Neural progenitor cell (in vitro differentiated cells): ENCODE measurements at places on chromosomes 7 and 10. TPM values are rescaled to one million over a fixed set of nuclear protein-coding genes. Genes with fewer than 3 reads are reported as not detected.

DNA sequence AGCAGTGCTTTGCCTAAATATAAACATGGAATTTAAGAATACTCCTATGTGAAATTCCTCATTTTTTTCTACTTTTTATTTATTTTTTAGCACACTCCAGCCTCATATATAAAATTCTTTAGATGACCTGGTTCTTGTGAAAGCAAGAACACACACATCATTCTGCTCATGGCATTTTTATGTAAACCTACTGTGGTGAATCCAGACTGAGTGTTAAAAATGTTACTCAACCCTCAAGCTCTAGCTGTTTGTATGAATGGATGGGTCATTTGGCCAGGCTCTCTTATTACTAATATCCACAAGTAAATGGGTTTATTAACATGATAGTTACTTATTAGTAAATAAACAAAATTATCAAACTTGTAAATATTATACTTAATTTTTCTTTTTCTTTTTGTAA, 551.7 kb upstream of the LRRN3 start:
- H3K27me3 ChIP-seq: no peaks in the 10 kb centered on the region
- H3K27ac ChIP-seq: no peak overlapping the region
- no peaks in the 10 kb centered on the region for H3K4me1 ChIP-seq
- no peak overlapping the region for H3K4me3 ChIP-seq

The FAM221A gene
- total RNA-seq: 26.2 and 27.2 TPM in 2 replicates

GRCh38 chr7:27073076-27073475, 22.7 kb downstream of the HOXA1 start:
- no peak for DNase-seq
- H3K36me3 ChIP-seq: no peaks in the 10 kb centered on the region
- H3K4me1 ChIP-seq: no peaks in the 10 kb centered on the region
- H3K4me3 ChIP-seq: no peak overlapping the region

GRCh38 chr7:142873281-142873784, 12.2 kb downstream of the TRPV6 start:
- peak; percentile 26 for DNase-seq
- no peak overlapping the region for H3K4me3 ChIP-seq
- H3K27me3 ChIP-seq: no peaks in the 10 kb centered on the region
- H3K4me1 ChIP-seq: no peaks in the 10 kb centered on the region
- no peak overlapping the region for H3K27ac ChIP-seq

The TAS2R5 gene
- total RNA-seq: 3.9 and 4.7 TPM in 2 replicates

- no peaks in the 10 kb centered on the region for H3K27me3 ChIP-seq
- H3K36me3 ChIP-seq: no peaks in the 10 kb centered on the region
- no peak overlapping the region for H3K27ac ChIP-seq
Measured at GRCh38 chr7:13839063-13839462, 150.4 kb downstream of the ETV1 start.

GRCh38 chr10:36096576-36096975, 454.5 kb upstream of the FZD8 start:
- H3K27ac ChIP-seq: no peak overlapping the region
- H3K36me3 ChIP-seq: no peaks in the 10 kb centered on the region
- no peaks in the 10 kb centered on the region for H3K4me1 ChIP-seq
- H3K4me3 ChIP-seq: no peak overlapping the region
- DNase-seq: no peak
- no peaks in the 10 kb centered on the region for H3K27me3 ChIP-seq

GRCh38 chr10:72087392-72087968, 871 bp downstream of the SPOCK2 start:
- peaks cover 70% of the 10 kb centered on the region for H3K27me3 ChIP-seq
- H3K27ac ChIP-seq: no peak overlapping the region
- no peaks in the 10 kb centered on the region for H3K36me3 ChIP-seq
- H3K4me1 ChIP-seq: peaks cover 42% of the 10 kb centered on the region
- DNase-seq: peak; percentile 39

The PNLIP gene
- not detected in 2 replicates for total RNA-seq

The CCZ1 gene
- 85.5 and 136 TPM in 2 replicates for total RNA-seq

The SCD gene
- total RNA-seq: 448 and 468 TPM in 2 replicates

DNA sequence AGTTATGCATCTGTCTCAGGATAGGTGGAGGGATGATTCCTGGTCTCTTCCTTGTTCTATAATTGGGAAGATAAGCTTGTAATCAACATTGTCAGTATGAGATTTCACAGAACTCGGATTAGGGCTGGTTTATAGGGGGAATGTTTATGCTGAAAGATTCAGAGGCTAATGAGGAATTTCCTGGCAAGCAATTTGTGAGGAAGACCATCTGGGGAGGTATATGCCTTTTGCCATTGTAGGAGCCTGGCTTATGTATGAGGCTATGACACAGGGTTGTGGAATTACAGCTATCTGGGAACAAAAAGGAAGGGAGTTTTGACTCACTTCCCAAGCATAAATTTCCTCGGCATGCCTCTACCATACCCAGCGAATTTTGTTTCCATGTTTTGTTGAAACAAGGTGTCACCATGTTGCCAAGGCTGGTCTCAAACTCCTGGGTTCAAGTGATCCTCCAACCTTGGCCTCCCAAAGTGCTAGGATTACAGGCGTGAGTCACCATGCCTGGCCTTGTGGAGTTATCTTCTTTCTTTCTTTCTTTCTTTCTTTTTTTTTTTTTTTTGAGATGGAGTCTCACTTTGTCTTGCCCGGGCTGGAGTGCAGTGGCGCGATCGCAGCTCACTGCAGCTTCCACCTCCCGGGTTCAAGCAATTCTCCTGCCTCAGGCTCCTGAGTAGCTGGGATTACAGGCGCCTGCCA, 1.6 kb upstream of the COPS6 start:
- H3K4me1 ChIP-seq: peaks cover 3% of the 10 kb centered on the region
- H3K4me3 ChIP-seq: no peak overlapping the region
- DNase-seq: no peak

DNA sequence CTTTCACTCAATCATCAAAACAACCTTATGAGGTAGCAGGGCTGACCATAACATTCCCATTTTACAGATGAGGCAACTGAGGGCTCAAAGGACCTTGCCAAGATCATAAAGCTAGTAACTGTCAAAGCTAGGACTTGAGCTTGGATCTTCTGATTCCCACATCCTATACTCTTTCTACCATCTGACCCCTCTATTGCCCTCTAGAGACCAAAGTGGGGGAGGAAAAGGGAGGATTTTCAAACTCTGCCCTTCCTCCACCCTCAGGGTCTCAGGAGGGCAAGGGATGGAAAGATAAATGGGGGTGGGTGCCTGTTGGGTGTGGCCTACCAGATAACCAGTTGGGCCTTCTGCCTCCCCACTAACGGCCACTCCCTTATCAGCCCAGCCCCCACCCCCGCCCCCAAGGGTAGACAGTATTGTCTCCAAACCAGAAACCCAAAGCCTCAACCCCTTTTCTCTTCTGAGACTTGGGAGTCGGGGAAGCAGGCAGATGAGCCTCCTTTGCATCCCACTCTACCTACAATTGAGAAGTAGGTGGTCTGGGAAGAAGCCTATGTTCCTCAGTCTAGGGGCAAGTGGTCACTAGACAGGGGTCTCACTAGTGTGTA, 7.9 kb downstream of the LDB1 start:
- no peaks in the 10 kb centered on the region for H3K27me3 ChIP-seq
- H3K27ac ChIP-seq: peak overlapping the region; percentile 9
- H3K4me1 ChIP-seq: peaks cover 37% of the 10 kb centered on the region
- no peaks in the 10 kb centered on the region for H3K36me3 ChIP-seq
- H3K4me3 ChIP-seq: peak overlapping the region; percentile 88

DNA sequence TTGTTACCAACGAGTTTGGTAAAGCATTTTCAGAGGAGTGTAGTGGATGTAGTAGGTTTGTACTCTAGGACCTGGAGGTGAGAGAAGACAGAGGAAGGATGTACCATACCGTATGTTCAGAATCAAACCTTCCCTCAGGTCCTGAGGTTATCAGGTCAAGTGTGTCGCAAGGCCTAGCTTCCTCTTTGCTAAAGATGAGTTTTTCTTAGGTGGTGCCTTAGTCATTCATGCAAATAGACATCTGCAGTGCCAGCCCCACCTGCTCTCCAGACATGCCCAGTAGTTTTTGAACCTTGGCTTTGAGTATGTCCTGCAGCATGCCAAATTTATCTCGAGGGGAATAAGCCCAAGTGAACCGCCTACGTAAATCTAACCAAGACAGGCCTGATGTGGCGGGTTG, 71.3 kb downstream of the HDAC9 start:
- no peaks in the 10 kb centered on the region for H3K36me3 ChIP-seq
- no peaks in the 10 kb centered on the region for H3K27me3 ChIP-seq
- no peaks in the 10 kb centered on the region for H3K4me1 ChIP-seq
- H3K4me3 ChIP-seq: no peak overlapping the region
- no peak for DNase-seq

The CCL26 gene
- not detected in 2 replicates for total RNA-seq

The FAM25C gene
- total RNA-seq: not detected in 2 replicates

- no peaks in the 10 kb centered on the region for H3K36me3 ChIP-seq
- no peak overlapping the region for H3K27ac ChIP-seq
- no peak overlapping the region for H3K4me3 ChIP-seq
- H3K27me3 ChIP-seq: no peaks in the 10 kb centered on the region
- DNase-seq: no peak
- no peaks in the 10 kb centered on the region for H3K4me1 ChIP-seq
Measured at GRCh38 chr7:55431898-55432297, 66.8 kb downstream of the LANCL2 start.

DNA sequence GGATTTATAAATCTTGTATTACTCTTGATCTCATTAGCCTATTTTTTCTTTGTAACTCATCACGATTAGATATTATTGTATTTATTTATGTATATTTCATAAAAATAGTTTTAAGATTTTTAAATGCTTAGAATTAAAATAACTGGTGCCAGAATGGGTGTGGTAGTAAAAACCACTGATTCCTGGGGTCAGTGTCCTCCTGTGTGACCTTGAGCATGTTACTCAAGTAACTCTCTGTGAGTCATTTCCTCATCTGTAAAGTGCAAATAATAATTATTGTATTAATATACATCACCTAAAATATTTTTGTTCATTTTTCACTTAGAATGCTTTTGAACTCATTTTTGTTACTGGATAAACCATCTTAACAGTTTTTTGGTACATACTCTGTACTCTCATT, 91.3 kb upstream of the TMEM229A start:
- no peaks in the 10 kb centered on the region for H3K27me3 ChIP-seq
- no peak overlapping the region for H3K4me3 ChIP-seq
- no peaks in the 10 kb centered on the region for H3K4me1 ChIP-seq
- no peaks in the 10 kb centered on the region for H3K36me3 ChIP-seq
- no peak for DNase-seq
- no peak overlapping the region for H3K27ac ChIP-seq

DNA sequence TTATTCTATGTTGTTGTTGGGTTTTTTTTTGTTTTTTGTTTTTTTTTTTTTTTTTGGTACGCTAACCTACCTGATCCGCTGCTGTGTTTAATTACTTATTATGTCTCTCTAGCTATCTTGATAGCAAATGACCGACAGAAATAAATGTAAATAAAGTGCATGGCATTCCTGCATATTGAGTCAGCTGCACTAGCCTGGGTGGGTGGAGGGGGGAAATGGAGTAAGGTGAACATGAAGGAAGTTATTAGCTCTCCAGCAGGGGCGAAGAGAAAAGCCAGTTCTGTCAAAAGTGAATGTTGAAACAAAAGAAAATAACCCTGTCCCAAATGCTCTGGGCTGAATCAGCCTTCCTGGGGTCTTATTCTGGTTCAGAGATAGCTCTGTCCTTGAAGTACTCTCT, 210.7 kb upstream of the MDFIC start:
- no peak overlapping the region for H3K27ac ChIP-seq
- H3K4me1 ChIP-seq: peaks cover 12% of the 10 kb centered on the region
- H3K4me3 ChIP-seq: no peak overlapping the region
- no peaks in the 10 kb centered on the region for H3K36me3 ChIP-seq

The HOXA10 gene
- not detected in 2 replicates for total RNA-seq

DNA sequence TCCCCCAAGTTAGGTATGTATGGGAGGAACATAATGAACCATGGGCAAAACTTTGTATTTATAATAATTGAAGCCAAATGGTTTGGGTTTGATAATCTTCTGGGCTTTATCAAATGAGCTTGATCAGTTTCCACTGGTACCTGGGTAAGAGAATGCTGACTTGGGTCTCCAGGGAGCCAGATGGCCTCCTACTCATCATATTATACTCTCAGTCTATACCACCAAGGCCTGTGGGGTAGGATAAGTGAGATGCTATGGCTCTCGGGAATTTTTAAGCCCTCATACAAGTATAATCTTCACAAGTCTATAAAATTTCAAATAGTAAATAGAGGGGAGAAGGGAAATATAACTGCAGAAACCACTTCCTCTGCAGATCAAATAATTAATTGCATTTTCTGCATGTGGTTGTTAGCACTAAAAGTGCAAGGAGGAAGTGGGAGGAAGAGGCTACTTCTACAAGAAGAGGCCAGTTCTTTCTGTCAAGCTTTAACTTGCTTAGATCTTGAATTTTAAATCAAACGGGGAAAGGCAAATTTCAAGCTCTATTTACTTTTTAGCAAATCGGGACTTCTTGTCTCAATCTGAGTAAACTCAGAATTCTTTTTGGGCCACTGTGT, 349.0 kb downstream of the SORCS1 start:
- H3K4me1 ChIP-seq: peaks cover 43% of the 10 kb centered on the region
- peak overlapping the region; percentile 84 for H3K27ac ChIP-seq
- no peak overlapping the region for H3K4me3 ChIP-seq
- no peaks in the 10 kb centered on the region for H3K36me3 ChIP-seq
- no peak for DNase-seq

The SOSTDC1 gene
- total RNA-seq: 1.9 TPM in 2 replicates

GRCh38 chr10:63965846-63966245, 444.6 kb downstream of the REEP3 start:
- no peaks in the 10 kb centered on the region for H3K27me3 ChIP-seq
- no peaks in the 10 kb centered on the region for H3K36me3 ChIP-seq
- no peak overlapping the region for H3K4me3 ChIP-seq
- no peak overlapping the region for H3K27ac ChIP-seq
- DNase-seq: no peak
- H3K4me1 ChIP-seq: no peaks in the 10 kb centered on the region

GRCh38 chr7:110830778-110831177, 260.1 kb upstream of the LRRN3 start:
- no peaks in the 10 kb centered on the region for H3K27me3 ChIP-seq
- H3K4me1 ChIP-seq: peaks cover 5% of the 10 kb centered on the region
- no peak overlapping the region for H3K4me3 ChIP-seq
- H3K36me3 ChIP-seq: no peaks in the 10 kb centered on the region
- H3K27ac ChIP-seq: no peak overlapping the region
- no peak for DNase-seq

GRCh38 chr7:158802535-158803366, 26.6 kb downstream of the ESYT2 start:
- no peak for DNase-seq
- H3K4me1 ChIP-seq: no peaks in the 10 kb centered on the region
- no peak overlapping the region for H3K27ac ChIP-seq
- no peak overlapping the region for H3K4me3 ChIP-seq

The CPVL gene
- total RNA-seq: 40.5 and 56.6 TPM in 2 replicates

DNA sequence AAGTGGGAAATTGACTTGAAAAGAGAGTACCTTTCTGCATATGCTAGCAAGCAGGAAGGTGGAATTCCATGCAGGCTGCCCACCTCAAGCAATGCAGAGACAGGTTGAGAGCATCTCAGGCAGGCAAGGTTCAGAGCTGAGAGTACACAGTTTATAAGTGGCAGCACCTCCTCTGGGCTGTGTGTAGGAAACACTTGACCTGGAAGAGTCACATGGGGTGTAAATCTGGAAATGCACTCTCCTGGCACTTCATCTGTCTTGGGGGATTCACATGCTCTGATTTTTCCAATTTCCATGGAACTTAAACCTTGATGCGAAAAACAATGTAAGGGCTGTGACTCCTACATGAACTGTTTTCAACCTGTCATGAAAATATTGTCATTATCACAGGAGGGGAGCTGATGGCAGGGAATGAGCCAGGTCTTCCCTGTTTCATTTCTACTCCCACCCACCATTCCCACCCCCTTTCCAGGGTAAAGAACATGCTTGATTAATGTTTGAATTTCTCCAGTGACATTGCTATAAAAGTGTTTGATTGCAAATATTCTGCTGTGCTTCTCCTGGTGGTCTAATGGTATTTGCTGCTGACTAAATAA, 328.3 kb downstream of the BICC1 start:
- no peak overlapping the region for H3K4me3 ChIP-seq
- no peaks in the 10 kb centered on the region for H3K27me3 ChIP-seq
- H3K4me1 ChIP-seq: no peaks in the 10 kb centered on the region
- DNase-seq: no peak
- no peaks in the 10 kb centered on the region for H3K36me3 ChIP-seq
- H3K27ac ChIP-seq: no peak overlapping the region
